ENCODE measurements at places on chromosomes 3 and 15. TPM values are rescaled to one million over a fixed set of nuclear protein-coding genes. Genes with fewer than 3 reads are reported as not detected.

DNAJA4 gene
- not detected for total RNA-seq

RASL12 gene
- total RNA-seq: 5.8 TPM

SNRPA1 gene
- total RNA-seq: 64.6 TPM

GRCh38 chr3:190429681-190430080, 20.0 kb downstream of the TMEM207 start:
- H3K36me3 ChIP-seq: no peaks in the 10 kb centered on the region
- H3K27me3 ChIP-seq: no peaks in the 10 kb centered on the region
- no peak overlapping the region for H3K4me3 ChIP-seq
- DNase-seq: no peak
- no peak overlapping the region for H3K27ac ChIP-seq

- H3K4me3 ChIP-seq: no peak overlapping the region
- no peaks in the 10 kb centered on the region for H3K36me3 ChIP-seq
- H3K27ac ChIP-seq: no peak overlapping the region
- no peaks in the 10 kb centered on the region for H3K27me3 ChIP-seq
Observed at GRCh38 chr3:18378218-18378617, 46.9 kb downstream of the SATB1 start.

GRCh38 chr3:27554706-27555105, 70.5 kb upstream of the SLC4A7 start:
- no peaks in the 10 kb centered on the region for H3K36me3 ChIP-seq
- no peaks in the 10 kb centered on the region for H3K4me1 ChIP-seq
- no peaks in the 10 kb centered on the region for H3K27me3 ChIP-seq
- DNase-seq: no peak

GRCh38 chr3:86731501-86731901, 259.4 kb downstream of the VGLL3 start:
- no peak for DNase-seq
- no peak overlapping the region for H3K27ac ChIP-seq
- no peaks in the 10 kb centered on the region for H3K27me3 ChIP-seq
- no peaks in the 10 kb centered on the region for H3K36me3 ChIP-seq
- no peak overlapping the region for H3K4me3 ChIP-seq

DNA sequence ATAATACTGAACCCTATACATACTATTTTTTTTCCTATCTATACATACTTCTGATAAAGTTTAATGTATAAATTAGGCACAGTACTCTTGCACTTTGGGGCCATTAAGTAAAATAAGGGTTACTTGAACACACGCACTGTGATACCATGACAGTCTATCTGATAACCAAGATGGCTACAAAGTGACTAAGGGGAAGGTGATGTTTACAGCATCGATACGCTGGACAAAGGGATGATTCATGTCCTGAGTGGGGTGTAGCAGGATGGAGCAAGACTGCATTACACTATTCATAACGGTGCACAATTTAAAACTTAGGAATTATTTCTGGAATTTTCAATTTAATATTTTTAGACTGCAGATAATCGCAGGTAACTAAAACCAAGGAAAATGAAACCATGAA, 30.0 kb upstream of the SLC2A2 start:
- no peaks in the 10 kb centered on the region for H3K27me3 ChIP-seq
- H3K27ac ChIP-seq: no peak overlapping the region
- no peak for DNase-seq
- H3K4me3 ChIP-seq: no peak overlapping the region
- no peaks in the 10 kb centered on the region for H3K36me3 ChIP-seq

DNA sequence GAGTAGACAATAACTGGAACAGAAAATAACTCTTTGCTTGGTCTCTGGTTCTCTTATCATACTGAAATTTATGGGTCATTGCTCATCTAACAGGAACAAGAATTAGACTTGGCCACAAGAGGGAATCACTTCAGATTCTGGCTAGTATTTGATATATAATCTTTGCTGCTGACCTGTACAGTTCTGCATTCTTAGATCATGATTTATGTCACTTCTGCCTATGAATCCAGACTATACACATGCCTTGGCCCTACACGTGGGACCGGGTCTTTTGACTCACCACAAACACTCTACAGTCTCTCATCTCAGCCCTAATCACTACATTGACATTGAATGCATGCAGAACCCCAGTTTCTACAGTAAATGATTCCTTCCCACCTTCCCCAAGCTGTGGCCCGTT, 162.5 kb upstream of the SOX2 start:
- no peak for DNase-seq
- no peaks in the 10 kb centered on the region for H3K36me3 ChIP-seq
- no peak overlapping the region for H3K4me3 ChIP-seq
- no peaks in the 10 kb centered on the region for H3K27me3 ChIP-seq
- peaks cover 12% of the 10 kb centered on the region for H3K4me1 ChIP-seq

GRCh38 chr15:36361351-36361870, 218.0 kb upstream of the CDIN1 start:
- H3K36me3 ChIP-seq: no peaks in the 10 kb centered on the region
- no peak for DNase-seq
- H3K27ac ChIP-seq: no peak overlapping the region
- H3K27me3 ChIP-seq: no peaks in the 10 kb centered on the region
- no peak overlapping the region for H3K4me3 ChIP-seq

DNA sequence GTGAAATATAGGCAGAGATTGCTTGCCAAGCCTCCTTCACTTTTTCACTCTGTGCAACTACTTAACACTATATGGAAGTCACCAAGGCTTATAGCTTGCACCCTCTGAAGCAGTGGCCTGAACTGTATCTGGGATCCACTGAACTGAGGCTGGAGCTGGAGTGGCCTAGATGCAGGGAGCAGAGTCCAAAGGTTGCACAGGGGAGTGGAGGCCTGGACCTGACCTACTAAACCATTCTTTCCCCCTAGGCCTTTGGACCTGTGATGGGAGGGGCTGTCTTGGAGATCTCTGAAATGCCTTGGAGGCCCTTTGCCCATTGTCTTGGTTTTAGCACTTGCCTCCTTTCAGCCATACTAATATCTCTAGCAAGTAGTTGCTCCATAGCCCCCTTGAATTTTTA, 57.5 kb downstream of the P2RY1 start:
- H3K4me3 ChIP-seq: no peak overlapping the region
- no peaks in the 10 kb centered on the region for H3K27me3 ChIP-seq
- no peak overlapping the region for H3K27ac ChIP-seq
- DNase-seq: no peak
- no peaks in the 10 kb centered on the region for H3K4me1 ChIP-seq

- no peak overlapping the region for H3K4me3 ChIP-seq
- no peak for DNase-seq
- H3K4me1 ChIP-seq: peaks cover 63% of the 10 kb centered on the region
- peak overlapping the region; percentile 94 for H3K27ac ChIP-seq
- no peaks in the 10 kb centered on the region for H3K27me3 ChIP-seq
Observed at GRCh38 chr3:11592445-11593298, 51.0 kb downstream of the VGLL4 start.

DNA sequence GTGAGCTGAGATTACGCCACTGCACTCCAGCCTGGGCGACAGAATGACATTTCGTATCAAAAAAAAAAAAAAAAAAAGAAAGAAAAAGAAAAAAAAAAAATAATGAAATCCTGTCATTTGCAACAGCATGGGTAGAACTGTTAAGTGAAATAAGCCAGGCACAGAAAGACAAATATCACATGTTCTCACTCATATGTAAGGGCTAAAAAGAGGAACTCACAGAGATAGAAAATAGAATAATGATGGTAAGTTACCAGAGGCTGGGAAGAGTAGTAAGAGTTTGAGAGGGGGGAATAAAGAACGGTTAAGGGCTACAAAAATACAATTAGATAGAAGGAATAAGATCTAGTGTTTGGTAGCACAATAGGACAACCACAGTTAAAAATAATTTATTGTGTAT, 19.7 kb downstream of the DENND6A start:
- H3K4me1 ChIP-seq: peaks cover 7% of the 10 kb centered on the region
- no peak overlapping the region for H3K4me3 ChIP-seq
- no peaks in the 10 kb centered on the region for H3K36me3 ChIP-seq

DNA sequence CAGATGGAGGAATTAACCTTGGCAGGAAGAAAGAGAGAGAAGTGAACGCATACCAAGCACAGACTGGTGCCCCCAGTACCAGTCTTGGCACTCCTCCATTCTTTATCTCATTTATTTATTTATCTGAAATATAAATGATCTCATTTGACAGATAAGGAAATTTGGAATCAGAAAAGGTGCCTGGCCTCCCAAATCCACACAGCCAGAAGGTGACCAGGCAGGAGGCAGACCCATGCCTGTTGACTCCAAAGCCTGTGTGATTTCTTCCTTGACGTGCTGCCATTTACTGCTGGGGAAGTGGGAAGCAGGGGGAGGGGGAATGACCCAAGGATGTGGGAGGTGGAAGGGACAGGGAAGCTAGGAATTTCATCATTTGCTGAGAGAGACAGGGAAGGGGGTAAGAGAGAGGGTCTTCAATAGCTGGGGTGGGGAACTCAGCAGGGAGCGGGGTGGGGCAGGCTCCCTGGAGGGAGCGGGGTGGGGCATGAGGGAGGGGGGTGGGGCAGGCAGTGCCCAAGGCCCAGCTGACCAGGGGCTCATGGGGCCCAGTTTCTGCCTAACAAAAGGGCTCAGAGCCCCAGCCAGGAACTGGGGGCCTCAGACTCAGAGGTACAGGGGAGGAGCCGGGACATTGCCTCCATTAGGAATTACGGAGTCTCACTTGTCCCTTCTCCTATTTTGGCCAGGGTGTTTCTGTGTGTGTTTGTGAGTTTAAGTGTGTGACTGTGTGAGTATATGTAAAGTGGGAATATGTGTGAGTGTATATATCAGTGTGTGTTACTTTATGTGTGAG, 63.0 kb downstream of the MINAR1 start:
- no peaks in the 10 kb centered on the region for H3K27me3 ChIP-seq
- DNase-seq: no peak
- H3K4me1 ChIP-seq: no peaks in the 10 kb centered on the region
- no peak overlapping the region for H3K4me3 ChIP-seq
- no peaks in the 10 kb centered on the region for H3K36me3 ChIP-seq
- H3K27ac ChIP-seq: no peak overlapping the region

- H3K4me3 ChIP-seq: no peak overlapping the region
- no peak for DNase-seq
- H3K27me3 ChIP-seq: no peaks in the 10 kb centered on the region
- H3K36me3 ChIP-seq: no peaks in the 10 kb centered on the region
Observed at GRCh38 chr3:136074546-136075170, 109.1 kb downstream of the PPP2R3A start.

DNA sequence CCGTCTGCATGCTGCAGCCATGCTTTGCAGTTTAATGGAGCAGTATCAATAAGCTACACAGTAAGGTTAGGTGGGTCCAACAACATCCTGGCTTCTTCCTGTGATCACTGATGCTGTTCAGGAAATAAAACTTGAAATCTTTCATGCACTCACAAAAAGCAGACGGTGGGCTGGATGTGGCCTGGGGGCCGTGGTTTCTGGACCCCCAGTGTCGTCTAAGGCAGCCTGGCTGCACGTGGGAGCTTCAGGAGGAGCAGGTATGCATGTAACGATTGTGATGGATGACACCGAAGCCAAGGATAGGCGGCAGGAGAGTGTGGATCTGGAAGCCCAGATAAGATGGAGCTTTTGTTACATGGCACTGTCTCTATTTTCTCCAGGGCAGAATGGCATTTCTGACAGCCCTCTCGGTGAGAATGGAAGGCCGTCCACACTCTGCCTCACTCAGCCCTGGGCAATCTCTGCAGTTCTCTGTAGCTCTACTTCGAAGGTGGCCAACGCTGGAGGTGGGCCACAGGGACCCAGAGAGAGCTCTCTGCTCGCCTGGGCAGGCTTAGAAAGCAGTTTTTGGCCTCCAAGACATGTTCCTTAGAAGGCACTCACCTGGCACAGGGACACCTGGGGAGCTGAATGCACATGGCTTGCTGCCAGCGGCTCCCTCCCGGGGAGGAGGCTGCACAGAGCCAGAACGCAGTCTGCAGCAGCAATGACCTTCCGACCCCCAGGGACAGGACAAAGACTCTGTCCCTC, 46.4 kb upstream of the IQSEC1 start:
- DNase-seq: no peak
- no peaks in the 10 kb centered on the region for H3K27me3 ChIP-seq
- no peak overlapping the region for H3K4me3 ChIP-seq
- no peaks in the 10 kb centered on the region for H3K4me1 ChIP-seq
- no peaks in the 10 kb centered on the region for H3K36me3 ChIP-seq
- H3K27ac ChIP-seq: no peak overlapping the region

DNA sequence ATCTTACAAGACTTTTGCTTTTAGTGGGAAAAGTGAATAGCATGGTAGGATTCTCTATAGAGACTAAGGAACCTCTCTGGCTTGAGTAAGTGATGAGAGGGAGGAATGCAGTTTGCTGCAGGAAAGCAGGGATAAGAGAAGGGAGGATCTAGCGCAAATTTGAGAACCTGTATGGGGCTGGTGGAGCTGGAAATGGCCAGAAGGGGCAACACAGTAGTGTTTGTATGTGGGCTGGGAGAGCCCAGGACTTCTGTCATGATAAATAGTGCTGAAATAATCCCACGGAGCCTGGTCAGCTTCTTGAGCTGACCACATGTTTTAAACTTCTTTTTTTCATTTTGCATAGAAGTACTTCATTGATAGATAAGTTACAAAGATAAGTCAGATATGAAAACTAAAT, 11.2 kb upstream of the SHC4 start:
- H3K4me1 ChIP-seq: peaks cover 17% of the 10 kb centered on the region
- no peaks in the 10 kb centered on the region for H3K36me3 ChIP-seq
- peak overlapping the region; percentile 30 for H3K27ac ChIP-seq
- peak; percentile 64 for DNase-seq

GRCh38 chr3:47485812-47486211, 10.1 kb upstream of the SCAP start:
- H3K27me3 ChIP-seq: no peaks in the 10 kb centered on the region
- no peak overlapping the region for H3K4me3 ChIP-seq
- no peak overlapping the region for H3K27ac ChIP-seq
- DNase-seq: no peak
- no peaks in the 10 kb centered on the region for H3K36me3 ChIP-seq

- no peak overlapping the region for H3K27ac ChIP-seq
- no peak overlapping the region for H3K4me3 ChIP-seq
- no peak for DNase-seq
- H3K4me1 ChIP-seq: peaks cover 3% of the 10 kb centered on the region
- no peaks in the 10 kb centered on the region for H3K27me3 ChIP-seq
Observed at GRCh38 chr3:111748132-111748531, 110.9 kb upstream of the PHLDB2 start.

DNA sequence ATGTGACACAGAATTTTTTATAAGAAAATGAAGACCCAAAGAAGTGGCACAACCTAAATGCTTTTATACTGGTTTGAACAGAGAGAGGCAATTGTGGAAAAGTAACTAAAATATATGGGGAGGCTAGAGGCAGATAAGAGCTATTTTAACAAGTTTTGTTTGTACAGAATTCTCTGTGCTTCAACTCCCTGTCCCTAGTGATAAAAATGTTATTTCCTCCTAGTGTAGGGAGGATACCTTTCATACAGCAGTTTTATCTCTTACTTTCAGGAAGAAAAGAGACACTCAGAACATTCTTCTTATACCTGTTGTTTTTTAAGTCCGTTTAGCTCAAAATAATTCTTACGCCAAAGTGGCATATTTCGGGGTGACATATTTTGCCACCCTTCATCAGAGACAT, 21.2 kb upstream of the ZNF639 start:
- H3K27ac ChIP-seq: no peak overlapping the region
- H3K27me3 ChIP-seq: no peaks in the 10 kb centered on the region
- no peaks in the 10 kb centered on the region for H3K36me3 ChIP-seq

DNA sequence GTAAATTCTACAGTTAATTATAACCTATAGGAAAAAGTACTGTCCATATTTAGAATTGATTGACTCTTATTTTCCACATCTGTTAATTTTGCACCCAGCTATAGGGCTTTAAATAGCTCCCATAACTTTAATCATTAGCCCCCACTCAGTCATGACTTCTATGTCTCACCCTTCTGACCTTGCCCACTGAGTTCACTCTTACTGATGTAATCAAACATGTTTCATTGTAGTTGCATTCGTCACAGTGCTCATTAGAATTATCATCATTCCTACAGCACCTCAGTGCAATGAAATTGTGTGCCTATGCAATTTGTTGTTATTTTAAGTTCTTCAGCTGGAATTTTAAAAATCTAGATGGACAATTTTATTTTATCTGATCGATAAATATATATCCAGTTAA, 151.4 kb downstream of the TIGIT start:
- no peak for DNase-seq
- H3K36me3 ChIP-seq: no peaks in the 10 kb centered on the region
- H3K4me3 ChIP-seq: no peak overlapping the region
- no peaks in the 10 kb centered on the region for H3K27me3 ChIP-seq

Measured in neural progenitor cell (in vitro differentiated cells).